ELR (cell line): ENCODE measurements at places on chromosomes 12 and 14.

- DNase-seq: peak; percentile 75
Observed at GRCh38 chr14:53894456-53894855, 62.2 kb downstream of the BMP4 start.

GRCh38 chr14:32706721-32707519, 231.8 kb upstream of the NPAS3 start:
- no peak for DNase-seq

GRCh38 chr12:41122894-41123293, 65.2 kb upstream of the PDZRN4 start:
- no peak for DNase-seq

DNA sequence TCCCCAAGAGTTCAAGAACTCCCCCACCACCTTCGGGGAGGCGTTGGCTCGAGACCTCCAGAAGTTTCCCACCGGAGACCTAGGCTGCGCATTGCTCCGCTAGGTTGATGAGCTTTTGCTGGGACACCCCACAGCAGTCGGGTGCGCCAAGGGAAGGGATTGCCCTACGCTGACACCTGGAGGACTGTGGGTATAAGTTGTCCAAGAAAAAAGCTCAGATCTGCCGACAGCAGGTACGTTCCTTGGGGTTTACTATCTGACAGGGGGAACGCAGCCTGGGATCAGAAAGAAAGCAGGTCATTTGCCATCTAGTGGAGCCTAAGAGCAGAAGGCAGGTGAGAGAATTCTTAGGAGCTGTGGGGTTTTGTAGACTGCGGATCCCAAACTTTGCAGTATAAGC, 98.8 kb downstream of the FRMD6 start:
- DNase-seq: no peak

DNA sequence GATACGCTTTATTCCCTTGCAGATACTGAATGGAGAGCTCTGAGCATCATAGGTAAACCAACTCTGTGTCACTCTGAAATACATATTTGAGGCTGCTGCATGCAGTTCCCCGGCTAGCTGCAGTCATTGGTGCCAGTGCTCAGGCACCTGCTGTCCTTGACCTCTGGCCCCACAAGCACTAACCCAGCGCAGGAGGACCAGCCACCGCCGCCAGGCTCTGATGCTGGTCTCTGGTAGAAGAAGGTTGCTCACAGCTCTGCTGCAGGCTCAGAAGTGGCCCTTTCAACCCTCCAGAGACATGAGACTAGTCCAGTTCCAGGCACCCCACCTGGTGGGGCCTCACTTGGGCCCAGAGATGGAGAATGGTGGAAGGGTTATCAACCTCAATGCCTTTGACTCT, 34.5 kb upstream of the PTPRB start:
- no peak for DNase-seq

GRCh38 chr14:56136571-56137452, 18.6 kb downstream of the PELI2 start:
- no peak for DNase-seq

DNA sequence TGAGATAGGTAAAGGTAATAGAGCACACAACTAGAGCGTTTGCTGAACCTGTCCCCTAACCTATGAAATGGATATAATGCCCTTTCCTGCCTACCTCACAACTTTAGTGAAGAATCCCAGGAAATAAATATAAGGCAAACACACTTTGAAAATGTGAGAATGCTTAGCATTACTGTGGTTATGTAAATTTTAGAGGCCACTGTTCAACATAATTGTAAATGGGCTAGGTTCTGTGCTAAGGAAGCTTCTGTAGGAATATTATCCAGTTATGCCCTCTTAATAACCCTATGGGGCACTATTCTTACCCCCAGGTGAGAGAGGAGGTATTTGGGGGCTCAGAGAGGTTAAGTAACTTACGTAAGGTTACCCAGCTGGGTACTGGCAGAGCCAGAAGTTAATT, 92.5 kb upstream of the TMEM233 start:
- no peak for DNase-seq

DNA sequence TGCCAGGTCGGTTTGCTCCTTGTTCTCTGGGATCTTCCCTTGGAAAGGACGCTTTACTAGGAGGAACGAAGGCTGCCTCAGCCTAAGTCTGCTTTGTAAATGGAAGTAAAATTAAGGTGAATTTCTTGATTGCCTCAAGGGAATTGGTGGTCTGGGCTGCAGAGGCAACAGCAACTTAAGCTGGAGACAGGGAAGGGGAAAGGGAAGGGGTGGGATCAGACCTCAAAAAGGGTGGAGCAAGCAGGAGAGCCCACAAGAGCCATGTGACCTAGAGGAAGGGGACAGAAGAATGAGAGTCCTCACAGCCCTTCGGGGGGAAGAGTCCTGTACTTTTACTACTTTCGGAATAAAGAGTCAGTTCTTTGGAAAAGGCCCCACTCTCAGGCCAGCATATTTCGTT, 147.9 kb downstream of the PPM1H start:
- DNase-seq: no peak

GRCh38 chr12:131947482-131948027, 2.2 kb upstream of the EP400 start:
- no peak for DNase-seq
